ENCODE measurements at places on chromosomes 3 and 15.

GRCh38 chr3:133197619-133198018, 159.4 kb downstream of the TMEM108 start:
- H3K27me3 ChIP-seq = no peaks in the 10 kb centered on the region
- no peak for DNase-seq
- no peaks in the 10 kb centered on the region for H3K4me1 ChIP-seq

GRCh38 chr15:47551079-47551478, 166.2 kb upstream of the SEMA6D start:
- no peaks in the 10 kb centered on the region for H3K4me1 ChIP-seq
- no peak overlapping the region for H3K27ac ChIP-seq
- DNase-seq = no peak
- no peaks in the 10 kb centered on the region for H3K27me3 ChIP-seq

- DNase-seq = no peak
- H3K27ac ChIP-seq = no peak overlapping the region
- H3K36me3 ChIP-seq = no peaks in the 10 kb centered on the region
- H3K4me3 ChIP-seq = peak overlapping the region; percentile 29
These were observed 3.9 kb downstream of the ZDHHC19 start for GRCh38 chr3:196207159-196207832.

DNA sequence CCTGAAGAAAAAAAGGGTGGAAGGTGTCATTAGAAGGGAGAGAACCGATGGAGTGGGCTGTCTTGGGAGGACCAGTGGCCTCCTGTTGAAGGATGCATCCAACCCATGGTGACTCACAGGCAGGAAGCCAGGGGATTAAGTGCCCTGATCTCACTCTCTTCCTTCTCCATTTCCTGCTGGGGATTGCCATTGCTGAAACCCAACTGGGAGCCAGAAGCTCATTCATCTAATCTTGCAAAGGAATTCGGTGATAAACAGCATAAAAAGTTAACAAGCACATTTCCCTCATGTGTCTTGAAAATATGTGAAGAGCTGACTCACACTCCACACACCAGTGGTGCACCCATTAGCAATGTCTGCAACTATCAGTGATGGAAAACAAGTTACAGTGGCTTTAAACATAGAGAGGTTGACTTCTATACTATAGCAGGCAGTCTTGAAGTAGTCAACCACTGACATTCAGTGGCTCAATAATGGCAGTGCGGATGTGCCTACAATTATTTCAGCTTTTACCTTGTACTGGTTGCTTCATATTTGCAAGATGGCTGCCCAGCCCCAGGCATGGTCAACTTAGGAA, 12.8 kb upstream of the CSRNP1 start:
- H3K4me3 ChIP-seq = no peak overlapping the region
- H3K27me3 ChIP-seq = no peaks in the 10 kb centered on the region
- DNase-seq = no peak
- no peaks in the 10 kb centered on the region for H3K4me1 ChIP-seq
- no peak overlapping the region for H3K27ac ChIP-seq

- H3K36me3 ChIP-seq = no peaks in the 10 kb centered on the region
- H3K4me1 ChIP-seq = no peaks in the 10 kb centered on the region
- DNase-seq = no peak
- H3K27me3 ChIP-seq = no peaks in the 10 kb centered on the region
These were observed 25.2 kb downstream of the ITGB5 start for GRCh38 chr3:124862006-124862405.

Data from T-cell (primary cell).